ENCODE measurements at places on chromosomes 7 and 10.

- DNase-seq: no peak
Measured at GRCh38 chr10:14102056-14102455, 228.7 kb downstream of the FRMD4A start.

- DNase-seq: no peak
Measured at GRCh38 chr7:98278408-98278807, 3.1 kb upstream of the BRI3 start.

DNA sequence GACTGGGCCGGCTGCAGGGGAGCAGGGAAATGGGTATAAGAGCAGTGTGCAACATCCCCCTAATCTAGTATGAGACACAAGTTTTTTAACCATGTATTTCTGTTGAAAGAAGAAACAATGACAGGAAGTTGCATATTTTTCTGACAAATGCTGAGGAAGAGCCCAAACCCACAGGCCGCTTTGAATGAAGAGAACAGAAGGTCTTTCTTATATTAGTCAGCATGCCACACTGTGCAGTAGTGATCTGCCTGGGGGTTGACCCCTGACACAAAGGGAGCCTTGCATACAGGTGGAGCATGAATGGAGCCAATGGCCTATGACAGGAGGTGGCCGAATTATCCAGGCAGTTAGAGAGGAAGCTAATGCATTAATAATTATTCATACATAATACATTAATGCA, 518.3 kb downstream of the PLXDC2 start:
- peak; percentile 82 for DNase-seq

DNA sequence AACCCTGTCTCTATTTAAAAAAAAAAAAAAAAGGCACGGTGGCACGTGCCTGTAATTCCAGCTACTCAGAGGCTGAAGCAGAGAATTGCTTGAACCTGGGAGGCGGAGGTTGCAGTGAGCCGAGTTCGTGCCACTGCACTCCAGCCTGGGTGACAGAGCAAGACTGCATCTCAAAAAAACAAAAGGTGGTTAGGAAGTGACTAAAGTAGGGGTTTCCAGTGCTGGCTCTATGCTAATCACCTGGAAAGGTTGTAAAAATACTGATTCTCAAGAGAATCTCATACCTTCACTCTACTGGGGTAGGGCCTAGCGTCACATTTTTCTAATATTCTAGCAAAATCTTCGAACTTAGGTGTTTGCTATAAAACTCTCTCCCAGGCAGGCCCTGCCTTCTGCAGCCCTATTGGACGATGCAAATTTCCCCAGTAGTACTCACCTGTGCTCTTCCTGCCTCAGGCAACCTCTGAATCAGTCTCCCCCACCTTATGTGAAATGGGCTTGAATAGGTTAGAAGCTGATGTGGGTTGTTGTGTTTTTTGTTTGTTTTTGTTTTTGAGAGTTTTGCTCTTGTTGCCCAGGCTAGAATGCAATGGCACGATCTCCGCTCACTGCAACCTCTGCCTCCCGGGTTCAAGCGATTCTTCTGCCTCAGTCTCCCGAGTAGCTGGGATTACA, 3.5 kb downstream of the ZP3 start:
- no peak for DNase-seq

GRCh38 chr7:26151096-26151495, 902 bp upstream of the NFE2L3 start:
- DNase-seq: no peak

DNA sequence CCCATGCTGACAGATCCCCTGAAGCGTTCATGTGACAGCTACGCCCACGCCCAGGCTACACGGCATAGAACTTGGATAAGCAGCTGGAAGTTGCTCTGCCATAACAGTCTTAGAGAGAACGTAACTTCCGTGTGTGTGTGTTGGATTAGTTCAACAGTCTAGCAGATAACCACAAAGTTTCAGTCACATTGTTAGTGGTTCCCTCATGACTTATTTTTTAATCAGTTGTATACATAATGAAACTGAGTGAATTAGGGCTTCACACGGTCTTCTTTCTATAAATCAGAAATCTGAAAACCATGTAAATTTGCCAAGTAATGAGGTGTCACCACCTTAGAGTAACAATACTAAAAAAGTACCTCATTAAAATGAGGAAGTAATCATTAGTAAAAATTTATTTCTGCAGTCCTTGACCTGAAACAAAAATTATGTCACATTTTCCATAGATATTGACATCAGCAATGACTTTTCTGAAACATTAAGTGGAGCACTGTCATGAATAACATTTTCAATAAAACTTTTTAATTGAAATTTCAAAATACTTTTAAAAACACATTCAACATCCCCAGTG, 21.7 kb upstream of the MACC1 start:
- peak; percentile 9 for DNase-seq

- no peak for DNase-seq
Measured at GRCh38 chr7:25968205-25968993, 183.6 kb upstream of the NFE2L3 start.

DNA sequence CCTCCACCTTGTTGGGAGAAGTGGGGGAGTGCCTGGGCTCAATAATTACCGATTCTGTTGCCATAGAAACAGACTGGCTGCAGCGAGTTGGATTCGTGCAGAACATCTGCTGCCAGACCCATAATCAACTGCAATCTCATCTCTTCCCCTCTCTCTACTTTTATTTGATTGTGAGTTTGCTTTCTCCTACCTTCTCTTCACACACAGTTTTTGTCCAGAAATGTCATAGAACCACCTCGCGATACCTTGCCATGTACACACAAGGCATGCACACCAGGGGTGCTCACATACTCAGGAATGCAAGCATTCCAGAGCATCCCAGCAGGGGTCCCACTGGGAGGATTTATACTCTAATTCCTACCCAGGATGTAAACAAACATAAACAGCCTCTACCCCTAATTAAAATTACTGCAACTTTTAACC, 262.2 kb upstream of the AOAH start:
- DNase-seq: no peak

GRCh38 chr10:121240011-121240410, 358.2 kb downstream of the FGFR2 start:
- DNase-seq: no peak

DNA sequence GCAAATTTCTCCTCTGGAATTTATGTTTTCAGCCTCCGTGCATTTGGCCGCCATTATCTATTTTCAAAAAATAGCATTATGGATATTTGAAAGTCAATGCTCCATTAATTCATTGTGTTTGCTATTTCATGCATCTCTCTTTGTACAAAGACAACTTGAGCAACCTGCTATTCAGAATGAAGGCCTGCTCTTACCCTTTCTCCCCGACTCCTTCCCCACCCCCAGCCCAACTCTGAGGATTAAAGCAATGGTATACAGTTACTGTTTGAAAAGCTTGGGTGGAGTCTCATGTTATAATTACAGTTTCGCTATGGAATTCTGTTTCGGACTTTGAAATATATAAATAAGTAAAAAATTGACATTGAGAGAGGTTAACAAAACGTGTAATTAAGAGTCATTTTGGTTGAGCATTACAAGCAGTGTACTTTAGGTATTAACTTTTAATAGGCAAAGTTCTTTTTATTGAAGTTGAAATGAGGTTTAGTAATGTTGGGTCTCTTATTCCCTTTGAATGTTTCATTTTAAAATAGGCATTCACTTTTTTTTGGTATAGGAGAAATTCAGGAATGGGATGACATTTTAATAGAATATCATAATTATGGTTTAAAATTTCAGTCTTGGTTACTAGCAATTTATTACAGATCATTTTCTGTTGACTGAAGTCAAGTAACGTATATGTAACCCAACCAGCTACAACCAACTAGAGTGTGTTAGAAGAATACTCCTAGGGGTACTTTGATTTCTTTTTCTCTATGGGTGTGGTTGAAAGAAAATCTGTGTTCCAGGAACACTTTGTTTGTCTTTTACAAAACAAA, 93.1 kb downstream of the ARID5B start:
- no peak for DNase-seq

DNA sequence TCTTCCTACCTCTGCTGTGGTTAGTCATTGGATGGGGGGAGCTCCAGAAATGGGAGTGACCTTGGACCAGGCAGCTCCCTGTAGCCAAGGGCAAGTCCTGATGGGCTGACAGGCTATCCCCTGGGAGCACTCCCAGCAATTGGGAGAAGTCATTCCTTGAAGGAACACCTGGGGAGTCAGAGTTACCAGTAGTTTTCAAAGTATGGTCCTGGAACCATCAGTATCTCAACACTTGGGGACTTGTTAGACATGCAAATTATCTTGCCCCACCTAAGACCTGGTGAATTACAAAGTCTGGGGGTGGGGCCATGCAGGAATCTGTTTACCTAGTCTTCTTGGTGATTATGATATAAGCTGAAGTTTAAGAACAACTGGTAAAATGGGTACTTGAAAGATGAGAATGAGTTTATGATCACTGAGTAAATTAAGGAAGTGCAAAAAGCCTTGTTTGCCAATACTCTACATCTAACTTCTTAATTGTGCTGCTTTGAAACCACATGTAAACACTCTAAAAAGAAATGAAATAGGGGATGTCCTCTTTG, 287.3 kb upstream of the LRRN3 start:
- no peak for DNase-seq

DNA sequence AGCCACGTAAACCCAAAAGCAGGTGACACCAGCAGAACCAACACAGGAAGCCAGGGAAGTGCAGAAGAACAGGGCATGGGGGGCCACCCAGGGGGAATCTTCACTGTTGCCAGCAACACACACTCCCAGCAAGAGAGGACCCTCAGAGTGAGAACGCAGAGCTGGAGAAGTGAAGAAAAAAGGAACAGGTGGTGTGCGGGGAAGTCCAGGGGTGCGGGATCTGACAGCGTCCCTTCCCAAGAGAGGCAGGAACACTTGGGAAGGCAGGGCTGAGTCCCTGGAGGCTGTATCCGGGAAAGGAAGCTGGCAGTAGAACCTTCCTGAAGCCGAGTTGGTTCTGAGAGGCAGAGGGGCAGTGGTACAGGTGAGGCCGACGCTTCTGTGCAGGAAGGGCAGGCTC, 27.7 kb downstream of the AGAP4 start:
- no peak for DNase-seq

GRCh38 chr7:129657363-129657762, 45.8 kb downstream of the NRF1 start:
- no peak for DNase-seq

DNA sequence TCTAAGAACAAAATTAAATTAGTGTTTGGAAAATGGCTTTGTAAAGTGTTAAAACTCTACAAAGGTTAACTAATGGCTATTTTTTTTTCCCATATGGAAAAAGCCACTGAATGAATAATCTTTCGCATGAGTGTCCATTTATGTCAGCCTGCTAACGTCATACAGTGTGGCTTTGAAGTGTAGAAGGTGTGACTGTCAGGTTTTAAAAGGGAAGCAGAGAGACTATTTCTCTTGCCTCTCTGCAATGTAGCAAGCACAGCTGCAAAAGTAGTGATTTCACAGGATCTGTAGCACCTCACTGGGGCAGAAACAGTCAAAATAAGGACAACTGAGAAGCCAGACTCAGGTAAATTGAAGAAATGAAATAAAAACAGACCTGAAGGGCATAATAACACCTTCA, 53.4 kb downstream of the CREB5 start:
- no peak for DNase-seq

- DNase-seq: no peak
Measured at GRCh38 chr10:71542478-71542877, 145.8 kb downstream of the CDH23 start.

DNA sequence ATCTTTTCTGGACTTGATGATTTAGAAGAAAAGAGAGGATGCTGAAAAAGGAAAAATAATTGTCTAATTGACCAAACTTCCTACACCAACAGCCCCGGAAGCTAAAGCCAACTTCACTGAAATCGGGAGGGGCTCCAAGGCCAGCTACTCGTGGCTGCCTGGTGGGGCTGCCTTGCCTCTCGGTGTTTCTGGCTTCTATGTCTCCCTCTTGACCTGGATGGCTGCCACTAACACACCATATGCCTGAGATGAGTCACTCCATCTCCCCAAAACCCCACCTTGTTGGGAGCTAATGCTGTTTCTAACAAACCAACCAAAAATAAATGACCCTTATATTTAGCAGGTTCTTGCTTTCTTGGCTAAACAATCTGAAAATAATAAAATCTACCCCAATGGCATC, 87.6 kb upstream of the AFAP1L2 start:
- no peak for DNase-seq

DNA sequence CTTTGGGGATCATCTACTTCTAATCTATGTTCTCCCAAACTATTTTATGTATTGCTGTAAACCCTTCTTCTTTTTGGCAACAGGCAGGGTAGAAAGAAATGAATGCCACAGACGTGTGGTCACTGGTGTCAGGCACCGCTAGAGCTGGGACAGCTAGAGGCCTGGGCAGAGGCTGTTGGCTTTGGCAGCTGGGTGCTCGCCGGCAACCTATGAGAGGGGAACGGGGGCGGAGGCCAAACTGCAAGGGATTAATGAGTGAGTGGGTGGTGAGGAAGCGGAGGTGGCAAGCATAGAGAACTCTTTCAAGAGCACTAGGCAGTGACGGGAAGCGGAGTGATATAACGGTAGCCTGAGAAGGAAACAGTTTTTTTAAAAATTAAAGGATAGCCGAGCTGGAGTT, 78.5 kb downstream of the CREB5 start:
- no peak for DNase-seq

GRCh38 chr7:43141091-43141490, 28.6 kb downstream of the HECW1 start:
- DNase-seq: no peak

DNA sequence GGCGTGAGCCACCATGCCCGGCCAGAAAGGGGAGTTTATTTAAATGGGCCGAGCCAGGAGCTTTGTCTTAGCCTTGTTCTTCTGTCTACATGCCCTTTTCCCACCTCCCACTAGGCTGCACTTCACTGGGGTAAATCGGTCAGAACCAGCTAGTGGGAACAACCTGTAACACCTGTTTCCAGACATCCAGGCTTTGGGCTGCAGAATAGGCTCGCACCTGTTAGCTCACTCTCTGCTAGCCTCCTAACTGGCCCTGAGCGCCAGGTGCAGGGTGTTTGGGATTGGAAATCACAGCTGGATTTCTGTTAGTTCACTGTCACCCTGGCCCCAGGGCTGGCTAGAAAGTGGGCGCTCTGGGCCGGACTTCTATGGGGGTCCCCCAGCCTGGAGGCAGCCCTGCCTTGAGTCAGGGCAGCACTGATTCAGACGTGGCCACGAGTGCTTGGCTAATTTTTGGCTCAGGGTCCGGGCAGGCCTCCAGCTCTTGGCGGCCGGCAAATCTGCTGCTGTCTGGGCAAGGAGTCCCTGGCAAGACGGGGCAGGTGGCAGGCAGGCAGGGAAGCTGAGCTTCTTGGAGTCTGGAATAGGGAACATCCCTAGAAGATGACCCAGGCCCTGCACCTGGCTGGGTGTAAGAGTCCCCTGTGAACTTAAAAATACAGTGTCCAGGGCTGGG, 48.6 kb downstream of the GTF2IRD1 start:
- no peak for DNase-seq

- no peak for DNase-seq
Measured at GRCh38 chr7:49150486-49150885, 226.1 kb downstream of the CDC14C start.

GRCh38 chr10:112191791-112192190, 8.2 kb upstream of the GPAM start:
- DNase-seq: no peak

- no peak for DNase-seq
Measured at GRCh38 chr7:98674881-98675280, 57.8 kb downstream of the NPTX2 start.

- no peak for DNase-seq
Measured at GRCh38 chr7:28990200-28990960, 32.2 kb upstream of the TRIL start.

Data from Kasumi-1 (cell line).